ENCODE measurements at places on chromosomes 7 and 10. TPM values are rescaled to one million over a fixed set of nuclear protein-coding genes. Genes with fewer than 3 reads are reported as not detected.

- no peak for DNase-seq
These were observed 7.5 kb downstream of the SAMD9L start for GRCh38 chr7:93140582-93141191.

DNA sequence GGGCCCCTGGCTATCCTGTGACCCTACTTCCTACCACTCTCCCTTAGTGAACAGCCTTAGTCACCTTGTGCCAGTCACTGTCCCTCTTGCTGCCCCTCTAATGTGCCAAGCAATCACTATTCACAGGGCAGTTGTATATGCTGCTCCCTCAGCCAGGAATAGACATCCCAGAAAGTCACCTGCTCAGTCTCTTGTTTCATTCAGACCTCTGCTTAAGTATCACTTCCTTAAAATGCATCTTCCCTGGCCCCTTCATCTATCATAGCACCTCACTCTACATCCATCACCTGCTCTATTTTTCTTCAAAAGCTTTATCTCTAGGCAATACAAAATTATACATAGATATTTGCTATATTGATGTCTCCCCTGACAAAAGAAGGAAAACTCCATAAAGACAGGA, 328.4 kb upstream of the NFE2L3 start:
- DNase-seq = no peak

The APBB1IP gene
- 0.14 TPM for total RNA-seq

GRCh38 chr7:115654384-115655214, 376.0 kb downstream of the TFEC start:
- DNase-seq = no peak

GRCh38 chr7:33922820-33923219, 17.5 kb downstream of the BMPER start:
- DNase-seq = no peak

The EMX2 gene
- total RNA-seq = 0.07 TPM

DNA sequence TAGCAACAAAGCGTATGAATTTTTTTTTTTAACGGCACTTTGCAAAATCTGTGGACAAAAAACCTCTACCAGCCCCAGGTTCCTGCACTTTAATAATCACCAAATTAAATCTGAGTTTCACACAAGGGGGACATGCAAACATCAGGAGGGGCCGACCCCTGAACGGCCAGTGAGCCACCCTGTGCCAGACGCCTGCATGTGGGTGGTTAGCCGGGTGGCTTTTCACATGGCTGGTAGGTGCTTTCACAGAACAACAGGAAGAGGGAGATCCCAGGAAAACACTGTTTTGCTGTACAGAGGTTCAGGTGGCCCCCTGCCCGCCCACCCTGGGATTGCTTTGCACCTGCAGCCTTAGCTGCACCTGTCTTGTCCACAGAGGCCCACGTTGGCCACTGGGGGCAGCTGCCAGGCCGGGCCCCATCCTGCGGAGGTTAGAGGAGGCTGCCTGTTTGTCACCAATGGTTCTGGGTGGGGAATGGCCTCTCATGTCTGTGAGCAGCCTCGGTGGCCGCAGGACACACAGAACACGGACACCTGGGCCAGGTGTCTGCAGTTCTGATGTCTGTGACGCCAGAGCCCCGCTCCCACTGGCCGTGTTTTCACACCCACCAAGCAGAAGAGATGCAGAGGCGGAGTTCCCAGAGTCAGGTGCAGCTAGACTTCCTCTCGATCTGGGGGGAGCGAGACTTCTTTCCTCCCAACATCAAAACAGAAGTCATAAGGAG, 107.7 kb downstream of the FAM53B start:
- DNase-seq = no peak

The IL6 gene
- total RNA-seq = 1.2 TPM

DNA sequence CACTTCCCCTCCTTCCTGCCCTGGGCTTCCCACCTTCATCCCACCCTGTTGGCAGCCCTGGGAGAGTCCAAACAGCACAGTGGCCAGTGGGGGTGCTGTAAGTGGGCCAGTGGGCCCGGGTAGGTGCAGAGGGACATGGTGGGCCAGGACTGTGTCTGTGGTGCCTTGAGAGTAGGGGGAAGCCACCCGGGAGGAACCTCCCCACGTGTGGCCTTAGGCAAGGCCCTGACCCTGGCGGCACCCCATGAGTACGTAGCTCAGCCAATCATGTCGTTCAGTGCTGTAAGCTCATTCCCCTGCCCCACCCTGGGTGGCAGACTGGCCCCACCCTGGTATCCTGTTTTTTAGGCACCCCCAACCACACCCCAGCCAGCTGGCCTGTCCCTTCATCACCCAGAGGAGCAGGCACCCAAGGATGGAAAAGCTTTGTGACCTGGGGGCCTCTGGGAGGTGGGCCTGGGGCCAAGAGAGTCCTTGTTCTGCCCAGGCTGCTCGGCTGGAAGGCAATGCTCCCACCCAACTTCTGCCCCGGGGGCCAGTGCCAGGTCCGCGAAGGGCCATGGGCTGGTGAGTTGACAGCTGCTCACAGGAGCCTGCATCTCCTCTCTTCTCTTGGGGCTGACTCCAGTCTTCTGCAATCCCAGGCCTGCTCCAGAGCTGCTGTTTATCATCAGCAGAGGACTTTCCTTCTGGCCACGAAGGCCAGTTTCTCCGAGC, 41.6 kb downstream of the TSPAN15 start:
- no peak for DNase-seq

DNA sequence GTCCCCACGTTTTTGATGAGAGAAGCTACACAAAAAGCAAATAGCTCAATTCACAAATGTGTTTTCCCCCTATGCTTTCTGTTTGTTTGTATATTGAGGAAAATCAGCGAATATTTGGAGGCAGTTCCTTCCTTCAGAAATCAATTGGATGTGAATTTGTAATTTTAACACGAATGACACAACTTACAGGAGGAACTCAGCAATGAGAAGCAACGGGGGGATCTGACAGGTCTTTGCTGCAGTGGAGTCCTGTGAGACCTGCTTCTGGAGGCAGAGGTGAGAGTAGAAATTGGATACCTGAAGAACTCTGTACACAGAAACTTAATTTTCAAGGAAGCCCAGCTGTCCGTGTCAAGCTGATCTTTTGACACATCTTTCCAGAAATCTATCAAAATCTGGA, 370.4 kb downstream of the GFRA1 start:
- DNase-seq = no peak

The NPY gene
- not detected for total RNA-seq

The C10orf105 gene
- 0.33 TPM for total RNA-seq

The GRID1 gene
- total RNA-seq = 0.38 TPM

DNA sequence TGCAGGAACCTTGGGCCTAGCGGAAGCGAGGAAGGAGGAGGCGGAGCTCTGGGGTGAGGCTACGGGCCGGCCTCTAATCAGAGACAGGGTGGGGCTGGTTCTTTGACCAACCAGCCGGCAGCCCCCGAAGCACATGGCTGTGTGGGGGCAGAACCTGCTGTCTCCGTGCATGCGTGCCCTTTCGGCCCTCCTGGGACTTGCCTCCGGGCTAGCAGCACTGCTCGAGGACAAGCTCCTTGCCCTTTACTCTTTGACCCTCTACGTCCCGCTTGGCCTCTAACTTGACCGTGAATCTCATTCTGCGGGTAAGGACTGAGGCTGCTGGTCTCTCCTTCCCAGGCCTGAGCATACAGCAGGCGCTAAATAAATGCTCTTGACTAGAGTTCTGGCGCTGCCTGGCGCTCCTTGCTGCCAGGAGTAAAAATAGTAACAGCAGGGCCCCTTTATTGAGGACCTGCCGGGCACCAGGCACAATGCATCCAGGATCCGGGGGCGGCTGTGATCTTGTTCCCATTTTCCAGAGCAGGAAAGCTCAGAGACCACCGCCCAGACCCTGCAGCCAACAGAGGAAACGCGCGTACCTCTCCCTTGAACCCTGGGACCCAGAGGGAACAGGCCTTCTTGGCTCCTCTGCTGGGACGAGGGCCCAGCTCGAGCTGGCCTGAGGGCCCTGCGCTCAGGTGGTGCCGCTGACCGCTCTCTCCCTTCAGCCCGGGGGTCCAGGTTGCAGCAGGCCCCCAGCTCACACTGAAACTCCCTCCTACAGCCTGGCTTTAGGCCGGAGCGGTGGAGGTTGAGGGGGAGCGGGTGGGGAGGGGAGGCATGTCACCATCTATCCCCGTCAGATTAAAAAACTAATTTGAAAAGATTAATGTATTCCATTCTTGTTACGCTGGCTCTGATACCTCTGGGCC, 2.7 kb upstream of the COMTD1 start:
- DNase-seq = peak; percentile 63

DNA sequence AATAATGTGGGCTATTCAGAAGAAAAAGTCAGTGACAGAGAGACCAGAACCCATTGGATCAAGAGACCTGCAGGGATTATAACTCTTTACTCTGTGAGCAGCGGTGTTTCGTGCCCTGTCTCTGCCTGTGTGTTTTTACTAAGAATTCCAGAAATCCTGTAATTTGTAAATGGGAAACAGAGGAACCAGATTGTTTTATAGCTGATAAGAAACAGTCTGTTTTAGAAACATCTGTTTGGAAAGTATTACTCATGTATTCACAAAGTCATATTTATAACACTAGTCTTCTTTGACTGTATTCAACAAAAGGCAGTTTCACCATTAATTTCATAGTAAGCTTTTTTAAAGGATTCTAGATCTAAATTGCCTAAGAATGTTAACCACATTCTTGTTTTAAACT, 30.0 kb upstream of the VDAC2 start:
- no peak for DNase-seq

DNA sequence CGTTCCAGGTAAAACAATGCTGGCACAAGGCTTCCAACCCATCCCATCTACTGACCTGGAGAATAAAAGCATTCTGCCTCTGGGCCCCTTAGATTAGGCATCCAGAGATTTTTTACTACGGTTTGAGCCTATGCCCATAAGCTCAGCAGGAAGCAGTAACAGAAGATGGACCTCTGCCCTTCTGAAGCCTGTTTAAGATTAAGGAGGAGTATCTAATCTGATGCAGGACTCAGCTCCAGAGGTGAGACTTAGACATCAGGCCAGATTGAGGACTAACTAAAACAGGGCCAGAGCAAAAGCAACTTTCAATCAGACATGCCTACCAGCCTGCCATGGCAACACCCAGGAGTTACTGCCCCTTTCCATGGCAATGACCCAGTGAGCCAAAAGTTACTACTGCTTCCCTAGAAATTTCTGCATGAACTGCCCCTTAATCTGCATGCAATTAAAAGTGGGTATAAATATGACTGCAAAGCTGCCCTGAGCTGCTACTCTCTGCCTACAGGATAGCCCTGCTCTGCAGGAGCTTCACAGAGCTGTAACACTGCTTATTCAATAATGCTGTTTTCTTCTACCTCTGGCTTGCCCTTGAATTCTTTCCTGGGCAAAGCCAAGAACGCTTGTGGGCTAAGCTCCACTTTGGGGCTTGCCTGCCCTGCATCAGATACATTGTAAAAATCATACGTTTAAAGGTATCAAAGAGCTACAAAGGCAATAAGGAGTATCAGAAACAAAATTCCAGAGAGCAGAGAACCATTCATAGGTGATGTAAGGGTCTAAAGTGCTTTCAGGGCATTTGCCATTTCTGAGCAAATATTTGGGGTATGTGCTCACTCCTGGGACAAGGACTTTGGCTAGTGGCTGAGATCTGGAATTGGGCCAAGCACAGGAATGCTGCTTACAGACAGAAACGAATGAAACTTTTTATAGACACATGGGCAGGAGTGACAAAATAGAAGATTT, 25.0 kb upstream of the CNNM1 start:
- no peak for DNase-seq

The PTPRE gene
- 0.75 TPM for total RNA-seq

The PRTFDC1 gene
- 13.6 TPM for total RNA-seq

GRCh38 chr10:70558871-70559810, 43.4 kb downstream of the PRF1 start:
- DNase-seq = peak; percentile 89

The MYOZ1 gene
- total RNA-seq = 1.6 TPM

- DNase-seq = no peak
These were observed 115.8 kb downstream of the MAGI2 start for GRCh38 chr7:79337717-79338116.

DNA sequence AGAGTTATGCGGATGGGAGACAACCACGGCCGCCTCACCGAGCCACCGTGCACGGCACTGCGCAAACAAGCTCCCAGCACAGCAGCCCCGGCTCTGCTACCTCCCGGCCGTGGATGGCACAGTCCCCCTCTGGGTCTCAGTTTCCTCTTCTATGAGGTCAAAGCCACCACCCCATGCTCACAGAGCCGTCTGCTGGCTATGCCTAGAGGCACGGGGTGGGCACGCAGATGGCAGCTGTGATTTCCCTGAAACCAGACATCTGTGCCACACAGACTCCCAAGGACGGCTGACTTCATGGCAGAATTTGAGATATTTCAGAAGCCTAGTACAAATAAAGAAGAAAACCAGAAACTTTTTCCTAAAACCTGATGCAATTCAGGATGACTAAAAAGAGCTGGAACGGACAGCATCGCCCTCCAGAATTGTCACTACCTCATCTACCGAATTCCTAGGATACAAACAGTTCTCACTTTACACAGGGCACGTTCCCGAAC, 73.2 kb downstream of the AMZ1 start:
- DNase-seq = no peak

GRCh38 chr10:104449391-104449790, 95.8 kb downstream of the CFAP58 start:
- DNase-seq = no peak

- DNase-seq = no peak
These were observed 769.3 kb downstream of the SORCS1 start for GRCh38 chr10:106395041-106395749.

The DNA2 gene
- 36.5 TPM for total RNA-seq

GRCh38 chr10:118590334-118590733, 5.1 kb downstream of the PRLHR start:
- no peak for DNase-seq

- peak; percentile 71 for DNase-seq
These were observed 19.4 kb downstream of the MKLN1 start for GRCh38 chr7:131346885-131347592.

DNA sequence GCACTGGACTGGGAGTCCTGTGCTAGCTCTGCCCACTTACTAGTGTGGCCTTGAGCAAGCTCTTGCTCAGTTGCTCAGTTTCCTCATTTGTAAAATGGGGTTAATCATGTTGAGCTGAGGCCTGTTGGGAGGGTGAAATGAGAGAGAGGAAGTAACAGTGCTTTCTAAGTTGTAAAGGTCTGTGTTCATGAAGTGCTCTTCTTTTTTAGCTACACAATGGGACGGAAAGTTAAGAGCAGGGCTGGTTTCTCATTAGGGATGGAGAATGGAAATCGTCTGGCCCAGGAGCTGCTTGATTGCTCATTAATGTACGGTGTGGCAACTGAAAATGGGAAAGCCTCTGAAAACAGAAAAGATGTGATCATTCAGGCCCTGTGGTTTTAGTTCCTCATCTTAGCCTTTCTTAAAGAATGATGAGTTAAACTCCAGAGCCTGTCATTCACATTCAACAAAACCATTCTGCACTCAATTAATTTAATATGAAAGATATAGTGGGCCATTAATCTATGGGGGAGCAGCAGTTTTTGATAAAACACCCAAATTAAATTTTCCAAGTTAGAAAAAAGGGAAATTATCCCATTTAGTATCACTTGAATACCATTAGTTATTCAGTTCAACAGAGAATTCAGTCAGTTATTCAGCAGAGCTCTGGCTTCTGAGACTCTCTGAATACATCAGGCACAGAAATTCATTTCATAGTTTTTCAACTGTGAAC, 60.5 kb downstream of the SH2D4B start:
- DNase-seq = no peak

The NOC3L gene
- total RNA-seq = 18.8 TPM

GRCh38 chr10:133608855-133609254, 17.7 kb downstream of the FRG2B start:
- no peak for DNase-seq

The ADAM12 gene
- 0.52 TPM for total RNA-seq
